ENCODE measurements at places on chromosomes 1 and 21. TPM values are rescaled to one million over a fixed set of nuclear protein-coding genes. Genes with fewer than 3 reads are reported as not detected.

RCOR3 gene
- total RNA-seq, result 22.3 TPM

PBXIP1 gene
- 13.5 TPM for total RNA-seq

MYCL gene
- total RNA-seq, result 1.4 TPM

CRNN gene
- not detected for total RNA-seq

TNFRSF14 gene
- total RNA-seq, result 0.33 TPM

FAM72C gene
- 5.4 TPM for total RNA-seq

SFN gene
- 584 TPM for total RNA-seq

ACTN2 gene
- not detected for total RNA-seq

NBPF6 gene
- total RNA-seq, result not detected

SPRR5 gene
- not detected for total RNA-seq

Measured in A549 treated with GW870086 at 1 μM for 4 hours (cell line).